NCI-H1417 (cell line): ENCODE measurements at places on chromosomes 7 and 10.
A peak's percentile ranks its signal among the peaks of the same experiment; 100 is the strongest.

DNA sequence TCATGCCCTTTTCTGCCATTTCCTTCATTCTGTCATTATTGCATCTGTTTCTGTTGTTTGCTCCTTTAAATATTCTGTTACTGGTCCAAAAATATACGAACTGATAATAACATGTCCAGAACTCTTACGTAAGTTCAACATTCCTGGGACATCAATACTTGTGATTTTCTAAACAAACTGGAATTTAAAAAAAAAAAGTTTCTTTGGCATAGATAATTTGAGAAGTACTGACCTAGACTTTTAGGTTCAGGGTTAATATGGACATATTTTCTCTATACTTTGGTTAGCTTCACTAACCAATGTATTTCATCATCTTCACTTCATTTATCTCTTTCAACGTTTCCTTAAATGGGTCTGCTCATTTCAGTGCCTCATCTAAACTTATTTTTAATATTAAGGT lies 147.3 kb downstream of the JMJD1C start:
- DNase-seq, result no peak

GRCh38 chr7:82263920-82264782 lies 179.4 kb downstream of the CACNA2D1 start:
- peak; percentile 21 for DNase-seq

GRCh38 chr7:36760856-36761762 lies 36.8 kb upstream of the AOAH start:
- DNase-seq, result no peak

DNA sequence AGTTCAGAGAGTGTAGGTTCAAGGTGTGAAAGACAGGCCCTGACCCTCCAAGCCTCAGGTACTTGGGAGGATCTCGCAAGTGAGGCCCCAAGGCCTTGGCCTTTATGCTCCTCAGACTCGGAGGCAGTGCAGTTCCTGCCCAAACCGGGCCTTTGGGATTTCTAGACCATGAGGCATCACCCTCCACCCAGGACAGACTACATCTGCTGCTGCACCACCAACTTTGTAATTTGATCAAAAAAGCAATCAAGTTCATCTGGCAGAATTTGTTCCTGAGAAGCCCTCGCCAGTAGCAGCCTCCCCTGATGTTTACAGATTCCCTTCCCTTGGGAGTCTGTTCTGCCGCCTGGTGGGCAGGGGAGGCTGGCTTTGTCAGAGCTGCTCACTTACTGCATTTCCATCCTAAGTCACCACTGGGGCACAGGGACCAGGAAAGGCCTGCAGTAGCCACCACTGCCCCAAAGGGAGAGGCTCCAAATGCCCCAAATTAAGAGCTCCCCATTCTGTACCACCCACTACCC lies 2.1 kb downstream of the CAMK2G start:
- no peak for DNase-seq

- no peak for DNase-seq
Observed at GRCh38 chr7:2299870-2300512, 14.2 kb downstream of the SNX8 start.
